ENCODE measurements at places on chromosomes 1 and 21. TPM values are rescaled to one million over a fixed set of nuclear protein-coding genes. Genes with fewer than 3 reads are reported as not detected.

GRCh38 chr1:231807541-231807940 lies 181.0 kb downstream of the DISC1 start:
- DNase-seq, result no peak

DNA sequence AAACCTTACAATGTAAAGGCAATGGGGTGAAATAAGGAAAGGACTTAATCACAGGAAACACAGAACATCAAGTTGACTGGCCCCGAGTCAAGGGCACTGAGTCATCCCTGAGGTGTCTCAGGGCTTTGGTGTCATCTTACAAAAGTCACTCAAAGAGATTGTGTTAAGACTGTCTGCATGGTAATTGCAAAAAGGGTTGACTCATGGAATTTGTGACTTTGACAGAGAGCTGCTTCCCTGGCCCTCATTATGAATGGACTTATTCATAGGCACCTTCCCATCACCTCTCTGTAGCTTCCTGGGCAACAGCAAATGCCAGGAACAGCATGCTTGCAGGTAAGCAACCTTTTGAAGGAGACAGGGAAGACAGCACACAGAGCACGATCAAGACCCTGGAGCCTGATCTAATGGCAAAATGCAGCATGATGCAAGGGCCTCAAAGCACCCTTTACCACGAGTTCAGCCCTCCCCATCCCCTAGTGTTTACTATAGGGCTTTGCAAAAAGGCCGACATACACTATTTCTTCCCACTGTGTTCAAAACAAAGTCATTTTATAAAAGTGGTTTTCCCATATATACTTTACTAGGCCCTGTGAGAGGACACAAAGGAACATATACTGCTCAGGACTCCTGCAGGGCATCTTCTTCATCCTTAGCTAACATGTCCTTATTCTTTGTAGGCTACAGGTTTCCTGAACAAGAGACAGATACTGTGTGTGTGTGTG lies 17.1 kb downstream of the ZP4 start:
- DNase-seq, result no peak

DNA sequence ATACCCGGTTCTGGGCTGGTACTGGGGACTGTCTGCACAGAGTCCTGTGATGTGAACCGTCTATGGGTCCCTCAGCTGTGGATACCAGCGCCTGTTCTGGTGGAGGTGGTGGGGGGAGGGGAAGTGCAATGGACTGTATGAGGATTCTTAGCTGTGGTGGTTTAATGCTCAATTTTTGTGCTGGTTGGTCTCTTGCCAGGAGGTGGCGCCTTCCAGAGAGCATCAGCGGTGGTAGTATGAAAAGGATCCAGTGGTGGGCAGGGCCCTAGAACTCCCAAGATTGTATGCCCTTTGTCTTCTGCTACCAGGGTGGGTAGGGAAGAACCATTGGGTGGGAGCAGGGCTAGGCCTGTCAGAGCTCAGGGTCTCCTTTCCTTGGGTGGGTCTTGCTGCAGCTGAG lies 89.4 kb upstream of the B3GALT2 start:
- no peak for DNase-seq

- DNase-seq, result no peak
These were observed 77.5 kb downstream of the PUM1 start for GRCh38 chr1:30988045-30988444.

- DNase-seq, result no peak
These were observed 3.8 kb upstream of the ARHGEF2 start for GRCh38 chr1:155982106-155982505.

DNA sequence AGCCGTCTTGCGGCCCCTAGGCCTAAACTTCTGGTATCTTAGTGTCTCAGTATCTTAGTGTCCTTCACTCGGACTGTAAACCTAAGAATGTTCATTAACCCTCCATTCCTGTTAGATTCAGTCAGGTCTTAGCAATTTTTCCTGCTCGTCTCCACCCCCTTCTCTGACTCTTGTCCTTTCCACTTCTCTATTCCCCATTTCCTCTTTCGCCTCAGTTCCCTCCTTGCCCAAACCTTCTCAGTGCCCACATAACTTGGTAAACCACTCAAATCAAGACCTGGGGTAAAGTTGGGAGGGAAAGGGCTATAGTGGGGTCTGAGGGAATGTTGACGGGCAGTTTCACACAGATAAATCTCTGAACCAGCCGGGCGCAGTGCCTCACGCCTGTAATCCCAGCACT lies 726 bp upstream of the FCER1G start:
- DNase-seq, result no peak

GRCh38 chr1:206518206-206518605 lies 10.9 kb downstream of the RASSF5 start:
- no peak for DNase-seq

DNA sequence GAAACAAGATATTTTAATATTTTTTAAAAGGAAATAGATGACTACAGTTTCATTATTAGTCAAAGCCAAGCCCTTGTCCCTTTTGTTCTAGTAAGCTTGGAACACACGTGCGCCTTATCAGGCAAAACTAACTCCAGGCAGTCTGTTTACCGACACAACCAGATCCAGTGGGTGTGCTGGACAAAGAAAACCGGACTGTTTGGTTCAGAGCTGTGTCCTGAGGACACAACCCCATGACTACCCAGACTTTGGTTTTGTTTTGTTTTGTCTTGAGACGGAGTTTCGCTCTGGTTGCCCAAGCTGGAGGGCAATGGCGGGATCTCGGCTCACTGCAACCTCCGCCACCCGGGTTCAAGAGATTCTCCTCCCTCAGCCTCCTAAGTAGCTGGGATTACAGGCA lies 13.9 kb upstream of the RHOU start:
- DNase-seq, result no peak

GRCh38 chr1:75136195-75136815 lies 2.1 kb downstream of the LHX8 start:
- DNase-seq, result no peak

DNA sequence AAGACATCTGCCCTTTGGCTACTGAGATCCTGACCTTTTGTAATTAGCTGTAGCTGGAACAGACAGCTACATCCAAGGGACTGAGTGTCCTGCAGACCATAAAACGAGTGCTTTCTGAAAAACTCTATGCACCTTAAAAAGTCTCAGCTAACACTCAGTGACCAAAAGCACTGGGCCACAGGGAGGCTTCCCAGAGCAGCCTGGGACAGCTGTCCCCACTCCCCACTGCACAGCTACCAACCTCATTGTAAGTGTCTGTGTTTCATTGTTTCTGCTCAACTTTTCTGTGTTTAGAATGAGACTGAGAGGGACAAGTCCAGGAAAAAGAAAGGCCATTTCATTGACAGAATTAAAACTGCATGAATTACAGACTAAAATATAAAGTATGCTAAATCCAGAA lies 80.7 kb downstream of the SMYD2 start:
- DNase-seq, result no peak

DNA sequence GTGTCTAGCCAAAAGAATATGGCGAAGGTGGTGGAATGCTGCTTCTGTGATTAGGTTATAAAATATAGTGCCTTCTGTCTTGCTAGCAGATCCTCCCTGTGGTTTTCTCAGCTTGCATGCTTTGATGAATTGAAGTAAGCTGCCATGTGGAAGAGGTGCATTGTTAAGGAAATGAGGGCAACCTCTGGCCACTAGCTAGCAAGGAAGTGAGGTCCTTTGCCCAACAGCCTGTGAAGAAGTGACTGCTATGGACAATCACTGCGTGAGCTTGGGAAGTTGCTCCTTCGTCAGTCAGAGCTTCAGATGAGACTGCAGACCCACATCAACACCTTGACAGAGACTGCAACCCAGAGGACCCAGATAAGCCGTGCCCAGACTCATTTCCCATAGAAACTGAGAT lies 109.4 kb downstream of the GIPC2 start:
- no peak for DNase-seq

DNA sequence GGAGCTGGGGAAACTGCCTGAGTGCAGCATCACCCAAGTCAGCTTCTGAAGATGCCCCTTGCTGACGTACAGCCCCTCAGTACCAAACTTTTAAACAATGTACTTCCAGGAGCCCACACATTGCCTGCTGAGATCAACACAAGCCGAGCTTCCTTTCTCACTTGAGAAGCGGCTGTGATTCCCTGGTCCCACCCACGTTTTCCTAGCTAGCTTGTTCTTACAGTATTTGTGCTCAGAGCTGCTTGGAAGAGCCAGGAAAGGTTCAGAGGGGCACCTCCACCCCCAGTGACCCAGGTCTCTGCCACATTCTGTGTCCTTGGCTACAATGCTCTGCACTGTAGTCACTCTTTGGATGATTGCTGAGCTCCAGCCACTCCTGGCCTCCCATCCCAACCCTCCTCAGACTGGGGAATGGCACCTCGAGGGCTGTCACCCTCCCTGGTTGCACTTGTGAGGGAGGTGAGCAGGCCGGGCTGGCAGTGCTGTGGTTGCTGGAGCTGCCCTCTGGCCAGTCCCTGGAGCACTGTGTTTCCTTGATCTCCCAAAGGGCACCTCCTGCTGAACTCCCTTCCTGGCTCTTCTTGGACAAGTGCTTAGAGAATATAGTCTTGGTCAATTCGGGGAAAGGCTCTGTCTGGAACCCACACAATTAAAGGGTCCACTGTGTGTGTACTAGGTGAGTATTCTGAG lies 355.1 kb downstream of the AJAP1 start:
- DNase-seq, result no peak

- DNase-seq, result no peak
These were observed 271.8 kb downstream of the MATN1 start for GRCh38 chr1:30451532-30452125.

The CFHR5 gene
- not detected for total RNA-seq

The HSD3B2 gene
- not detected for total RNA-seq

The FGR gene
- total RNA-seq, result not detected

The MAN1C1 gene
- total RNA-seq, result 0.85 TPM

The TFF2 gene
- total RNA-seq, result not detected

The CCDC28B gene
- total RNA-seq, result 15.3 TPM

The SPRR1A gene
- not detected for total RNA-seq

The SF3B4 gene
- total RNA-seq, result 68.7 TPM

The FAM110D gene
- total RNA-seq, result 5.1 TPM

The C4BPB gene
- not detected for total RNA-seq

The KRTAP7-1 gene
- not detected for total RNA-seq

The TGFB2 gene
- total RNA-seq, result 31.5 TPM

The TRPM2 gene
- not detected for total RNA-seq

The MROH9 gene
- total RNA-seq, result not detected
